ENCODE measurements at places on chromosomes 1 and 21.
A peak's percentile ranks its signal among the peaks of the same experiment; 100 is the strongest.

GRCh38 chr1:154453574-154454352, 48.3 kb upstream of the TDRD10 start:
- DNase-seq, result no peak

DNA sequence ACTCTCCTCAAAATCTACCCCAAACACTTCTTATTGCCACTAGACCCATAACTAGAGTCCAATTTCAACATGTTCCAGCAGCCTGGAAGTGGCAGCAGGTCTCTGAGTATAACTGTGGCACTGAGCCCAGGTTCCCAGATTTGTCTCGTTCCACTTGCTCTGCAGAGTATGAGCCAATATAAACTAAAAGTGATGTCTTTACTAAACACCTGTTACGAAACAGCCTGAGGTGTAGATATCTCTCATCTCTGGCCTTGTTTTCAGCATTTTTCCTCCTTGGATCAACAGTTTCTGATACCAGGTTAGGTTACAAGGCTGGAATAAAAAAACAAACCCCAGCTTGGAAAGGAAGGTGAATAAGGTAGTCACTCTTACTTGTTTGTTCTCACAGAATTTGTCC, 25.2 kb upstream of the PRDX6 start:
- no peak for DNase-seq

DNA sequence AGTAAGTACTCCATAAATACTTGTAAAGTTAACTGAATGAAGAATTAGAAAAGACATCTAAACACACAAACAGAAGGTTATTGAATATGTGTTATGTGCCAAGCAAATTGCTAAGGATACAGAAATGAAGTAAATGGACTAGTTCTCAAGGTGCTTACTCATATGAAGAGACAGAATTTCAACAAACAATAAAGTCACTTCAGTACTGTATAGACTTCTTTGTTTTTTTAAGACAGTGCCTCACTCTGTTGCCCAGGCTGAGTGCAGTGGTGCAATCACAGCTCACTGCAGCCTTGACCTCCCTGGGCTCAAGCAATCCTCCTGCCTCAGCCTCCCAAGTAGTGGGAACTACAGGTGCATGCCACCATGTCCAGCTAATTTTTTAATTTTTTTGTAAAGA, 57.3 kb downstream of the SERBP1 start:
- DNase-seq, result no peak

- DNase-seq, result no peak
Measured at GRCh38 chr1:236363237-236363636, 30.8 kb upstream of the EDARADD start.

DNA sequence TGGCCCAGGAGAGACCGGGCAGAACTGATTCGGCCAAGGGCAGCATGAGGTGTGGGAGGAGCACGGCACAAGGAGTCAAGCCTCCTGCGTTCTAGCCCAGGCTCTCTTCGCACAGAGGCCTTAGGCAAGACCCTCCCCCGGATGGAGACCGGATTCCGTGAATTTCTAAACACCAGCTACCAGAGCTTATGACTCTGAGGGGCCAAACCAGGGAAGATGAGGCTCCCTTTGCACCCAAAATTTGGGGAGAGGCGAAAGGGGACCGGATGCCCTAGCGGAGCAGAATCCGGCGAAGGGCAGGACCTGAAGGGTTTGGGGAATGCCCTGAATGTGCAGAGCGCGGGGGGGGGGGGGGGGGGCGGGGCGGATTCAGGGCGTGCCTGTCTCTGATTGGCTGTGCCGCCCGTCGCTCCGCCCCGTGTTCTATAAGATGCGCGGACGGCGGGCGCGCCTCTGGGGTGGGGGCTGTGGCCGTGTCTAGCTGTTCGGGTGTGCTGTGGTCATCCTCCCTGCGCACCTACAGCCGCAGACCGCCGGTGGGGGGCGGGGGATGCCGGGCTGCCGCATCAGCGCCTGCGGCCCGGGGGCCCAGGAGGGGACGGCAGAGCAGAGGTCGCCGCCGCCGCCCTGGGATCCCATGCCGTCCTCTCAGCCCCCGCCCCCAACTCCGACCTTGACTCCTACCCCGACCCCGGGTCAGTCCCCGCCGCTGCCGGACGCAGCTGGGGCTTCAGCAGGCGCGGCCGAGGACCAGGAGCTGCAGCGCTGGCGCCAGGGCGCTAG, at the start of gene TRNP1:
TRNP1 (plus strand) TSS at position 456 of the 783 bp plus-strand sequence; CDS start at position 551, 95 bp downstream.
- DNase-seq, result no peak

DNA sequence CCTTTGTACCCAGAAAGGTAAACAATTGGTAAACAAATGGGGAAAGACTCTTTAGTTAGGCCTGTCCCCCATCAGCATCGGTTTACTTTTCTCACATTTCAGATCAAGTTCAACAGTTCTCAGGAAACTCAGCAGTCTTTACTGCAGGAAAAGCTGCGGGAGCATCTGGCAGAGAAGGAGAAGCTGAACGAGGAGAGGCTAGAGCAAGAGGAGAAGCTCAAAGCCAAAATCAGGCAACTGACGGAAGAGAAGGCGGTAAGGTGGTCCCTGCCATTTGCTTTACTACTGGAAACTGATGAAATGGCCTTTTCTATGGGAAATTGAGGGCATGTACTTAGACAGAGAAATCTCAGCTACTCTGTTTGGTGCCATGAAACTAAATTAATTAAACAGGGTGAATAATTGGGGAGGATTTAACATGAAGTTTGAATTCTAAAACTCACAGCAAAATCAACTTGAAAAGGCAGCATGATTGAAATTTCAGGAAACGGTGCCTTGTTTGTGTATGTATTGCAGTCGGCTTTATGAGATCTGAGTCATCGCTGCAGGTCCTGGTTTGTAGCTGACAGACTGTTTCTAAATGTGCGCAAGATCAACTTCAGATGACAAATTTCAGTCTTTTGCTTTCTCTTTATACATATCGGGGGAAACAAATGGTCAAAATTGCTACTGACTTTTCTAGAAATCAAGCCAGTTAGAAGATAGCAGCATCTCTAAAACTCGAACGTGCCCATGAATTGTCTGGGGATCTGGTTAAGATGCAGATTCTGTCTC, 67.9 kb upstream of the EFHD2 start:
- peak; percentile 36 for DNase-seq

DNA sequence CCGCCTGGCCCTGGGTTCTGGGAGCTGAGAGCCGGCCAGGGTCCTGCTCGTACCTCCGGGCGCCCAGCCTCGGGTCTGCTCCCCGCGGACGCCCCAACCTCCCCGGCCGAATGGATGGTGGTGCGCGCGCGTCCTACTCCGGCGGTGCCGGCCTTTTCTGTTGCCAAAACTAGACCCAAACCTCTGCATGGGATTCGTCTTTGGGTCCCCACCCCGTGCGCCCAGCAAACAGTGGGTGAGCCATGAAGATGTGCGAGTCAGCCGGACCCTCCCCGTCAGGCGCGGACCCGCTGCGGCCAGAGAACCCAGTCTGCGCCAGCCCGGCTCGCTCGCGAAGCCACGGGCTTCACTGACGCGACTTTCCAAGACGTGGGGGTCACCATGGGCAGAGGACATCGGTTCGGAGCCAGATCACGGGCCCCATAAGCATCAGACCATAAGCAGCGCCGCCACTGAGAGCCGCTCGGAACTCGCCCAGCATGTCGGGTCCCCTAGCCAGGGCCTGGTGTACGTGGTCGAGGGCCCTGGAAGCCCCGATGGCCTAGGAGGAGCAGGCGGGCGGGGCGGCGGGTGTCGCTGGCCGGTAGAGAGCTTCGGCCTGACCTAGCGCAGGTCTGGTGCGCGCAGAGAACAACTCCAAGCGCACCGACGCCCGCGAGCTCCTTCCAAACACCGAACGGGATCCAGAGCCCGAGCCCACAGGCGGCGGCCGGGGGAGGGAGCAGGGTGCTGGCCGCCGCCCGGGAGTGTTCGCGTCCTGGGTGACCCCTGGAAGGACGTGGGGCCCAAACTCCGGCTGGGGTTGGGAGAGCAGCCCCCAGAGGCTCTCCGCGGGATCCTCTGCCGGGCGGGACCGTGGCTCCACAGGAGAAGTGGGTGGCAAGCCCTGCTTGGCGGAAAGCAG, 1.0 kb upstream of the TP73 start:
- DNase-seq, result no peak

- DNase-seq, result no peak
Measured at GRCh38 chr1:27005648-27006496, 6.8 kb downstream of the TENT5B start.

DNA sequence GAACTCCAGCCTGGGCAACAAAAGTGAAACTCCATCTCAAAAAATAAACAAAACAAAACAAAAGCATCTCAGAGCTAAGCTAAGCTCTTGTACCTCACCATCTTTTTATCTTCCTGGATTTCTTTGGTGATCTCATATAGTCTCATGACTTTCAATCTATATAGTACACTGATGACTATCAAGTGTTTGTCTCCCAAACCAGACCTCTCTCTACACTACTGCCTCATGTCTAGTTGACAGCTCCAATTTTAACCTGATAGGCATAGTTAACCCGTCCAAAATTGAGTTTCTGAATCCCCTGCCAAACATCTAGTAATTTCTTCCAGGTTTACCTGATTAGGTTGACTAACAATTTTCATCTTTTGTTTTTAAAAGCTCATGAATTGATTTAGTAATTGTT, 151.7 kb downstream of the COP1 start:
- no peak for DNase-seq

GRCh38 chr21:34523019-34523555, 11.1 kb upstream of the KCNE1 start:
- DNase-seq, result no peak

- DNase-seq, result no peak
Measured at GRCh38 chr1:9784508-9785133, 39.1 kb downstream of the CLSTN1 start.

Data from SIG-M5 (cell line).